ENCODE measurements at places on chromosomes 13 and 19. TPM values are rescaled to one million over a fixed set of nuclear protein-coding genes. Genes with fewer than 3 reads are reported as not detected.

The SOX1 gene
- not detected for polyA plus RNA-seq

GRCh38 chr19:4098493-4098892 is 25.4 kb downstream of the MAP2K2 start:
- DNase-seq = no peak

DNA sequence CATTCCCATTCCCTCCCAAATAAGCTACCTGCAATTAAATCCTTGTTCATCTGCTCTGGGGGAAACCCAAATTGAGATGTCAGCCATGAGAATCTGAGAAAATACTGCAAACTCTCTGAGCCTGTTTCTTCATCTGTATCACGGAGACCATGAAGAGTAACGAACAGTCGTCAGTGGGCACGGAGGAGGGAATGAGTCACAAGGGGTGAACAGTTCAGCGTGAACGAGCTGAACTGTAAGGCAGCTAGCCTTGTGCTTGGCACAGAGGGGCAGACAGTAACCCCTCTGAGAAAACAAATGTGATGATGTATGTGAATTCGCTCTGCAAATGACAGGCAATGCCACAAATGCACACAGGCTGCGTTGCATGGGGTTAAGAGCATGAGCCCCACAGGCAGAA is 288.7 kb downstream of the FOXO1 start:
- DNase-seq = no peak

DNA sequence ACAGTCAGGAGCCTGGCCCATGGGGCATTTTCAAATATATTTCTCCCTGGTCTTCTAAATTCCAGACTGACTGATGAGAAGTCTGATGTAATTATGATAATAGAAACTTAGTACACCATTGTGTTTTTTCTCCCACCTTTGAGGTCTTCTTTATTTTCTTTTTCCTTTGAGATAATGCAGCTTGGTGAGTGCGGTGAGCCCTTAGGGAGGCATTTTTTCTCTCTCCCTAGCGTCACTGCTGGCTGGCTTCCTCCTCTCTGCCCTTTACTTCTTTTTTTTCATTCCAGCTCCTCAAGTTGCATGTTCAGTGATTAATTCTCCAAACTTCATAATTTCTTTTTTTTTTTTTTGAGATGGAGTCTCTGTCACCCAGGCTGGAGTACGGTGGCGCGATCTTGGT is 12.8 kb upstream of the CDC42EP5 start:
- no peak for DNase-seq

DNA sequence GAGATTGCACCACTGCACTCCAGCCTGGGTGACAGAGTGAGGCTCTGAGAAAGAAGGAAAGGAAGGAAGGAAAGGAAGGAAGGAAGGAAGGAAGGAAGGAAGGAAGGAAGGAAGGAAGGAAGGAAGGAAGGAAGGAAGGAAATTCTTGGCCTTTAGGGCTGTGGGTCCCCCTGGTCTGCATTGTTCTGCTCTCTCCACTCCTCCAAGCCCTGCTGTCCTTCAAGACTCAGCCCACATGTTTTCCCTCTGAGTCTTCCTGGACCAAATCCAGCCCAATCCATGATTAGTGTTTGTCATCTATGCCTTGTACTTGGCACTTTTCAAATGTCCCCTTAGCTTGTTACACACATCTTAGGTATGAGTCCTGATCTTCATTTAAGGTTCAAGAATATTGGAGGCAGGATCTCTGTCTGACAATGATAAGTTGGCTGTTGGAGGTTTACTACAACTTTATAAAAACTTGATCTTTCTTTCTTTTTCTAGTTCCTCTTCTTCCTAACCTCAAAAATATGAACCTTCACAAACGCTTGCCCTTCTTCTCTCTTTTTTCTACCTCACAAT is 48.8 kb upstream of the INTS6 start:
- DNase-seq = no peak

DNA sequence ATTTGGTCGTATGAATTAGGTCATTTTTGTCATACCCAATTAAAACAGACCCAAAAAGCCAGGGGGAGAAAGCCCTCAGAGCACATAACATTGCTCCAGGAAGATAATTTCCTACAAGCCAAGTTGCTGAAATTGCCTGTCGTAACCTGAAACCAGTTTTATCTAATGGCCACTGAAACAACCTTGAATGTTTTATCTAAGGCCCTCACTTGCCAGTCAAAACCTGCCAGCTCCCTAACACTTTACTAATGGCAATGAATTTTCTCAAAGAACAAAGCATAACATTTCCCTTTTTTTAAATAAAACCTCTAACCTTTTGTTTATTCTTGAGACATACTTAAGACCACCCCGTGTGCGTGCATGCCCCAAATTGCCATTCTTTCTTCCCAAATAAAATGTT is 496.2 kb upstream of the KLHL1 start:
- no peak for DNase-seq

The SULT2A1 gene
- polyA plus RNA-seq = not detected

The ICAM5 gene
- 0.77 TPM for polyA plus RNA-seq

GRCh38 chr13:82898586-82898985 is 983.7 kb downstream of the SLITRK1 start:
- no peak for DNase-seq

DNA sequence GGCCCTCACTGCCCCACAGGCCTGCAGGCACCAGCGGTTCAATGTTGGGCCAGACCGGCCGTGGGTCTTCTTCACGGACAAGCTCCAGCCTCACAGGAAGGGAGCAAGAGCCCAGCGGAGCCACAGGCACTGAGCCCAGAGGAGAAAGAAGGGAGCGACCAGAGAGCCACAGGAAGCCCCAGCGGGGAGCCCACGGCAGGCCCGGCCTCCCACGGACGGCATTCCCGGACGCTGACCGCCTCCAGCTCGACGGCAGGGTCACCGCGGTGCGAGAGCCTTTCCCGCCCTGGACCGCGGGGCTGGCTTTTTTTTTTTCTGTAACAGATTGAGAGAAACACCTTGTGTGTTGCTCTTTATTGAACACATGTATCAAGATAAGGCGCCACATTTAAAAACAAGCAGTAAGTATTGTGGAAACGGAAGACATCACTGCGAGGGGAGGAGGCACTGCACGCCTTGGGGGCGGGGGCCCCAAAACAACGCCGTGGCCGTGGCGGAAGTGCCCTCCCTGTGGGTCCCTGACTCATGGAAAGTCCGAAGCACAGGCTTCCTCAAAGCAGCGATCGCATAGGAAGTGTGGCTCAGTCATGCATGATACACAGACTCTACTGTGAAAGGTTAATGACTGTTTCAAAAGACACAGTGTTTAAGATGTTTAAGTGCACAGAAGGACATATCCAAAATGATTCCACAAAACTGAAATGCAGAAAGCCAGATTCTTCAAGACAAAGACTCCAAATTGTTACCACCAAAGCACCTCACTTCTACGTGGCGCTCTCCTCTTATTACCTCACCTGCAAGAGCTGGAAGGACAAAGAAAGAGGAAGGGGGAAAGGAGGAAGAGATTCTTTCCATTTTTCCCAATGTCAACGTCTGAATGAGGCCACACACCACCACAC is 3.5 kb downstream of the RASA3 start:
- no peak for DNase-seq

DNA sequence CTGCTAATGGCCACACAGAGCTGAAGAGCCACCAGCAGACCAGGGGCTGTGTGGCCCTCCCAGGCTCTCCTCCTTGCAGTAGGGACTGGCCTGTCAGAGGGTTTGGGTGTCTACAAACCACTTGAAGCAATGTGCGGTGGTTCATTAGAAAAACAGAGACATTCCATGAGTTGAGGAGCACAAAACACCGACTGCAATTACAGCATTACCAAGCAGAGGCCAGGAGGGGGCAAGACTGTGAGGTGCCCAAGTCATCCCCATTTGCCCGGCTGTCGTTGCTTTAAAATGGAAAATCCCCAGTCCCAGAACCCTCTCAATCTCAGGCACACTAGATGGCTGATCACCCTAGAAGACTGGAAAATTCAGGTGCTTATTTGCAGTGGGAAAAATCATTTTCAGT is 15.0 kb downstream of the TMTC4 start:
- DNase-seq = no peak
